Mesendoderm (in vitro differentiated cells): ENCODE measurements at places on chromosomes 2 and 18.

GRCh38 chr2:69946351-69947324 is 14.8 kb downstream of the ASPRV1 start:
- DNase-seq = no peak

- no peak for DNase-seq
These were observed 92.8 kb upstream of the BARD1 start for GRCh38 chr2:214902286-214902685.

DNA sequence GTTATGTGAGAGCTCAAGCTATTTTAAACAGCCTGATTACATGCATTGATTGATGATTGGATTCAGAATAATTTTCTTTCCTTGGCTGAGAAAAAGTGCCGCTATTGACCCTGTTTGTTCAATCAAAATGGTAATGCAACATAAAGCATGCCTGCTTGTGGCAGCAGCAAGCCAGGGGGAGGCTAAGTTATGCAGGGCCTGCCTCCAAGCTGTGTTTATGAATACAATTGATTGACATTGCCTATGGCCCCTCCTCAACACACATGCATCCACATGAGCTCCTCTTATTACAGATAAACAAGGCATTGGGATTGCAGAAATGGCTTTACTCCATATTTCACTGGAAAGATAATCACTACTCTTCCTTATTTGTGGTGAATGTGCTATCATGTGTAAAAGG is 395.6 kb downstream of the TDRD15 start:
- DNase-seq = no peak

GRCh38 chr2:217789003-217789735 is 213.6 kb downstream of the TNS1 start:
- DNase-seq = peak; percentile 78

- peak; percentile 49 for DNase-seq
These were observed 89.5 kb downstream of the NBAS start for GRCh38 chr2:15471606-15472005.
